ENCODE measurements at places on chromosomes 5 and 9.

DNA sequence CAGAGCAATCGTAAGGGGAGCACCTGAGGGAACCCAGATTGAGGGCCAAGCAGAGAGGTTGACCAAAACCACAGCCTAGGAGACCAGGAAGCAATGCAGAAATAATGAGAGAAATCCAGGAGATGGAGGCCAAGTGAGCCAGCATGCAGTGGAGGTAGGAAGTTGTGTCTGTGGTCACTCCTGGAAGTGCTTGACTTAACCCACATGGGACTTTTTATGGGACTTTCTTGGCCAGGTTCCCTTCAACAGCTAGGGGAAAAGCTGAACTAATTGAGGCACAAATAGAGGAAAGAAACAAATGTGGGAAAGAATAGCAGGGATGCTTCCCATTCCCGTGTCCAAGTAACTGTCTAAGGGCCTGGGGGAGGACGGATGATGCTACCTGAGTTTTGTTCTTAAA is 293.2 kb upstream of the CLINT1 start:
- DNase-seq = no peak

GRCh38 chr5:87398981-87399614 is 13.6 kb downstream of the CCNH start:
- no peak for DNase-seq

DNA sequence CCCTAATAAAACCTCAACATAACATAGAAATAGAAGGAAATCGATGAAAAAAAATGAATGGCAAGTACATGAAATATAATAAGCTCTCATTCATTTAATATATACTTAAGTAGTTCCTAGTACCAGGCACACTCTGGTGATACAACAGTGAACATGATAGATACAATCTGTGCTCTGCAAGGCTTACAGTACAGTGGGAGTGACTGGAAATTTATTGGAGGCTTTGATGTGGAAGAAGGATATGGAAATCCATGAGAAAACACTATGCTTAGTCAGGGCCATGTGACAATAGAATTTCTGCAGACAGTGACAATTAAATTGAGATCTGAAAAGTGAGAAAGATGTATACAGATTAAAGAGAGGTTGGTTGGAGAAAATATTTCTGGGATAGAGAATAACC is 32.0 kb upstream of the IL33 start:
- DNase-seq = no peak

DNA sequence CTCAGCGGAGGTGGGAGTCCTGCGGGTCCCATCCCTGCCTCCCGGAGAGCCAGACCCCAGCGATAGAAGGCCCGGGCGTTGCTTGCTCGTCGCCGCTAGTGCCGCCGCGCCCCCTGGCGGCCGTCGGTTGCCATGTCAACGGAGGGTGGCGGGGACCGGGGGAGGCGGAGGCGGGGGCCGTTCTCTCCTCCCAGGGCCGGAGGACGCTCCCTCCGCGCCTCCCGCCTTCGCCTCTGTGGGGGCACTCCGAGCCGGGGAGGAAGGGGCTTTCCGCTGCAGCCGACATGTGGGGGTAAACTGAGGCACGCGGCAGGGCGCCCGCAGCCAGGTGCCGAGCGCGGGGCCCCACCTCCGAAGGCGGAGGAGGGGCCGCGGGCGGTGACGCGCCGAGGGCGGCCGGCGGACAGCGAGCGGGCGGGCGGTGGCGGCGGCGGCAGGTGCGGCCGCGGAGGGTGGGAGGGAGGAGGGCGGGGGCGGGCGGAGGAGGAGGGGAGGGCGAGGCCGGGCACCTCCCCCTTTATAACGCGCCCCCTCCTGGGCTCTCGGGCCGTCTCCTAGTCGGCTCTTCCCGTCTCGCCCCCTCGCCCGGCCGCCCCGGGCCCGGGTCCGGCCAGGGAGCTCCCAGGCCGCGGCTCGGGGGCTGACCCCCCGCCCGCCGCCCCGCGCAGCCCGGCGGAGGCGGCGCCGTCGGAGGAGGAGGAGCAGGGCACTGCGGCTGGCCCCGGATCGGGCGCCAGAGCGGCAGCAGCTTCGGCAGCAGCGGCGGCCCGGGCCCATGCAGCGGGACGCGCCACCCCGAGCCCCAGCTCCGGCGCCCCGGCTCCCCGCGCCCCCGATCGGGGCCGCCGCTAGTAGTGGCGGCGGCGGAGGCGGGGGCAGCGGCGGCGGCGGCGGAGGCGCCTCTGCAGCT is 556 bp upstream of the CDK9 start:
- DNase-seq = peak; percentile 97

GRCh38 chr9:2676466-2676865 is 40.8 kb upstream of the KCNV2 start:
- no peak for DNase-seq

DNA sequence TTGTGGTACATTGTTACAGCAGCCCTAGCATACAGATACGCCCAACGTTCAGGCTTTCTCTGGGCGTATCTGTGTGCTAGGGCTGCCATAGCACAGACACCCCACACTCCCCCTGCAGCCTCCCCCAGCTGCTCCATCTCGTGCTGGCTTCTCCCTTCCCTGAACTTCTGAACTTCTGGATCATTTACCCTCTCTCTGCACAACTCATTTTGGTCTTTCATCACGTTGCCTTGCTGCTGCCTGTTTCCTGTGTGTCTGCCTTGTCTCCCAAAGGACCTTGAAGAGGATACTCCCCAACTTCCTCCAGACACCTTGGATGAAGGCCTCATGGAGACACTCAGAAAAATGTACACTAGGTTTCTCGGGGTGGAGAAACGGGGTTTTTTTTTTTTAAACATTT is 37.3 kb downstream of the SLIT3 start:
- no peak for DNase-seq

GRCh38 chr5:169827769-169828168 is 152.5 kb downstream of the INSYN2B start:
- DNase-seq = no peak

GRCh38 chr5:133527311-133527710 is 85.0 kb downstream of the FSTL4 start:
- no peak for DNase-seq

DNA sequence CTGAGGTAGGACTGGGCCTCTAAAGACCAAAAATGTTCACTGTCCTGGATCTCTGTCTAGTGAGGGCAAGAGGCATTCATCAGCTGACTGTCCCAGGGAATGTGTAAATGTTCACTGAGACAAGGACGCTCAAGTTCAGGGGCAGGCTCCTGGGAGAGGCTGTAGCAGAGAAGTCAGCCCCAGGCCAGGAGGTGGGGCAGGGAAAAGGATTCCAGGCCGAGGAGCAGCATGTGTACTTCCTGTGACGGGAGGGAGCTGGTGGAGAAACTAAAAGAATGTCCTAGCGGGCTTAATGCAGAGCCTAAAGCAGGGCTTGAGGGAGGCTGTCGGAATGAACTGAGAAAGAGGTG is 205.8 kb downstream of the GABBR2 start:
- no peak for DNase-seq

DNA sequence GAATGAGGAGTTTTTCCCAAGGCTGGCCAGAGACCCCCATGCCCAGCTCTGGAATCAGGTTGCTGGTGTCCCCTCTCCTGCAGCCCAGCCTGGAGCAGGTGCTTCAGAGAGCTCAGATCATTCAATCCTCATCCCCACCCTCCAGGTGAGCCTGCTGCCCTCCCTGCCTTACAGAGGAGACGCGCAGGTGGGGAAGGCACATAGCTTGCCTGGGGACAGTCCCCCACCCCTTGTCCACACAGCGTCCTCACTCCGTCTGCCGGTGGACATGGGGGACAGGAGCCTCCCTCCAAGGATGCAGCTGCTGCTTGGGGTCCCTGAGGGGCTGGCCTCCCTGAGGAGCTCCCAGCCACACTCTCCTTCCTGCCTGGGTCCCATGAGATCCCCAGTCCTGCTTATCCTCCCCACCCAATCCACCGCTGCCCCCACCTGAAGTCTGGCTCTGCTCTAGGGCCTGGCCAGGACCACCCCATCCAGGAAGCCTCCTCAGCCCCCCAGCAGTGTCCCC is 17.1 kb upstream of the QSOX2 start:
- no peak for DNase-seq

DNA sequence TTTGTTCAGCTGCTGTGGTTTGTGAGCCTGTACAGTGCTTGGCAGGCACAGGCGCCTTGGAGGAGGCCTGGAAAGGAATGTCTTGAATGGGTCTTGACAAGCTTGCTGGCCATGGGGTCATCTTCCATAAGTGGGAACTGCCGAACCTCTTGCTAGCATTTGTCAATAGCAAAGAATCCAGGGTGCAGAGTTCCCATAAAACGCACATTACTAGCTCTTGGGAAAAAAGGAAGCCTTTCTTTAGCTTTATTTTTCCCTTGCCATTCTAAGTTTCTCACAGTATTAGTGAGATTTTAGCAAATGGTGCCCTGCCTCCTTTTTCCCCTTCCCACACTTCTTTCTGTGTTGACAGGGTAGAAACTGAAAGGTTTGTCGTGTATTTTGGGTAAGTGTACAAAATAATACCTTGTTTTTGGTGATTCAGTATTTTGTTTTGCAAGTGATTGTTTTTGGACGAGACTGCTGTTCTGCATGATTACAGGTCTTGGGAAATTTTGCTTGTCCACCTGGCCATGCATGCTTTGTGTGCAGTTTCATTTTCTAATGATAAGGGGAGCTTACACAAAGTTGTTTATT is 82.0 kb downstream of the ADGRV1 start:
- no peak for DNase-seq

- no peak for DNase-seq
Observed at GRCh38 chr9:9998491-9999287, 614.1 kb downstream of the PTPRD start.

- no peak for DNase-seq
Observed at GRCh38 chr9:23740531-23740930, 85.5 kb downstream of the ELAVL2 start.

All from H54 (cell line).